ENCODE measurements at places on chromosomes 5 and 9. TPM values are rescaled to one million over a fixed set of nuclear protein-coding genes. Genes with fewer than 3 reads are reported as not detected.

The CD72 gene
- total RNA-seq, result 1.1 TPM

The ADGRD2 gene
- not detected for total RNA-seq

The C5 gene
- 3.0 TPM for total RNA-seq

The ADCY2 gene
- 0.36 TPM for total RNA-seq

- no peak for DNase-seq
- H3K27me3 ChIP-seq, result peaks cover 20% of the 10 kb centered on the region
- H3K4me3 ChIP-seq, result no peak overlapping the region
- no peaks in the 10 kb centered on the region for H3K4me1 ChIP-seq
- H3K27ac ChIP-seq, result no peak overlapping the region
- H3K36me3 ChIP-seq, result no peaks in the 10 kb centered on the region
Observed at GRCh38 chr5:174505621-174506020, 218.8 kb upstream of the MSX2 start.

DNA sequence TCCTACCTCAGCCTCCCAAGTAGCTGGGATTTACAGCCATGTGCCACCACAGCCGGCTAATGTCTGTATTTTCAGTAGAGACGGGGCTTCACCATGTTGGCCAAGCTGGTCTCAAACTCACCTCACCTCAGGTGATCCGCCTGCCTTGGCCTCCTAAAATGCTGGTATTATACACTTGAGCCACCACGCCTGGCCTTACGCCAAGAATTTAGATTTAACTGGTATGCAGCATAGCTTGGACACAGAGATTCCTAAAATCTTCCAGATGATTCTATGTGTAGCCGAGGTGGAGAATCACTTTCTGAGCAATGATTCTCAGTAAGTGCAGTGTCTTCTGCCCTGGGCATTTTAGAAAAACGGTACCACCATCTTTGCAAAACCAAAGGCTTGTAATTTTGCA is 74.1 kb downstream of the HABP4 start:
- no peak overlapping the region for H3K4me3 ChIP-seq
- H3K4me1 ChIP-seq, result peaks cover 30% of the 10 kb centered on the region
- no peaks in the 10 kb centered on the region for H3K27me3 ChIP-seq
- peaks cover 9% of the 10 kb centered on the region for H3K36me3 ChIP-seq

- H3K4me3 ChIP-seq, result no peak overlapping the region
- peaks cover 14% of the 10 kb centered on the region for H3K4me1 ChIP-seq
- no peaks in the 10 kb centered on the region for H3K27me3 ChIP-seq
- H3K36me3 ChIP-seq, result no peaks in the 10 kb centered on the region
Observed at GRCh38 chr9:89405826-89406225, 87.5 kb downstream of the SECISBP2 start.

DNA sequence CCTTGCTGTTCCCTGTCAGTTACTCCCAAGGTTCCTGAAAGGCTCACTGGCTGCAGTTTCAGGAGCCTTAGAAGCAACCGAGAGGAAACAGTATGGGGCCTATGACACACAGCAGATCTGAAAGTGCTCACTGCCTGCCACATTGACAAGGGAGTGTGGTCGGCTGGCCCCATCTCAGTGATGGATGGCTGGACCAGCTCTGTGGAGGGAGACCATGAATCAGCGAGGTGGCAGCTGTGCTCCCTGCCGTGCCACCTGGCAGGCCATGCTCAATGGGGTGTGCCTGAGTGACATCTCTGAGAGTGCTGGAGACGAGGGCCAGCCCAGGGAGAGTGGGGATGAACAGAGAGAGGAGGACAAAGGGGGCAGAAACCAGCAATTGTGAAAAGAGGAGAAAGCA is 49.1 kb downstream of the DOCK2 start:
- no peak overlapping the region for H3K4me3 ChIP-seq
- H3K36me3 ChIP-seq, result peaks cover 2% of the 10 kb centered on the region
- no peak for DNase-seq
- no peaks in the 10 kb centered on the region for H3K4me1 ChIP-seq
- no peak overlapping the region for H3K27ac ChIP-seq

- H3K4me3 ChIP-seq, result no peak overlapping the region
- peaks cover 30% of the 10 kb centered on the region for H3K4me1 ChIP-seq
- H3K27me3 ChIP-seq, result no peaks in the 10 kb centered on the region
- peak overlapping the region; percentile 28 for H3K27ac ChIP-seq
- DNase-seq, result no peak
Observed at GRCh38 chr5:17315710-17316221, 98.3 kb downstream of the BASP1 start.

- H3K36me3 ChIP-seq, result no peaks in the 10 kb centered on the region
- H3K27ac ChIP-seq, result no peak overlapping the region
- H3K27me3 ChIP-seq, result no peaks in the 10 kb centered on the region
Observed at GRCh38 chr5:66891184-66891925, 295.2 kb downstream of the MAST4 start.

DNA sequence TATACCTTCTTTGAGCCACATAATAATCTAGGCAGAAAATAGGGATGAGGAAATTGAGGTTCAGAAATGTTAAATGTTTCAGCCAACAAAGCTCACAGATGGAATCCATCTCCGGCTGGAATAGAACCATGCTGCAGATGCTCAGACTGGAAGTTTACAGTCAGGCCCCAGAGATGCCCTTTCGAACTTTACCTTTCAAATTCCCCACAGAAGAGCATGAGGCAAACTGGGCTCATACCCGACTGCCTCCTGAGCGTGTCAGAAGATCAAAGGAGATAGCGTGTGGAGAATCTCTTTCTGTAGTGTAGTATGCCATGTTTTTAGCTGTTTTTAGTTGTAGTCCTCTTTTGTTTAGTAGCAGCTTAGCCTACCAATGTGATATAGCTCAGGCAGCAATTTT is 72.0 kb upstream of the DAP start:
- DNase-seq, result no peak
- H3K27ac ChIP-seq, result no peak overlapping the region
- no peak overlapping the region for H3K4me3 ChIP-seq
- H3K27me3 ChIP-seq, result peaks cover 2% of the 10 kb centered on the region

DNA sequence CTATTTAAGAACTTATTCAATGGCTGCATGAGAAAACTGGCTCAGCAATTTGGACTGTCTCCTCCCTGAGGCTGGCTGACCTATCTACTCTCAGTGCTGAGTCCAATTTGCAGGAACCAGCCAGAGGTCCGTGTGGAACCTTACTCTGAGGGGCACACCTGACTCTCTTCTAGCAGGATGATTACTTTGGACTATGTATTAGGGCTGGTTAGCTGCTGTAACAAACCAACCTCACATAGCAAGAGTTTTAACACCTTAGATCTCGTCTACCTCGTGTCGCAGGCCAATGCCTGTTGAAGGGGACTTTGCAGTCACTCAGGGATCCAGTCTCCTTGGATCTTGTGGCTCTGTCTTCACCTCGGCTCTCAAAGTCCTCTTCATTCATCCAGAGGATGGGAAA is 3.4 kb upstream of the FAM193B start:
- H3K27ac ChIP-seq, result no peak overlapping the region
- no peak for DNase-seq
- H3K27me3 ChIP-seq, result no peaks in the 10 kb centered on the region
- H3K36me3 ChIP-seq, result peaks cover under 1% of the 10 kb centered on the region
- H3K4me3 ChIP-seq, result no peak overlapping the region
- peaks cover 25% of the 10 kb centered on the region for H3K4me1 ChIP-seq

- peaks cover 23% of the 10 kb centered on the region for H3K36me3 ChIP-seq
- no peak overlapping the region for H3K4me3 ChIP-seq
- DNase-seq, result no peak
- no peaks in the 10 kb centered on the region for H3K4me1 ChIP-seq
- no peak overlapping the region for H3K27ac ChIP-seq
Observed at GRCh38 chr5:141934099-141934844, 10.6 kb downstream of the DELE1 start.

DNA sequence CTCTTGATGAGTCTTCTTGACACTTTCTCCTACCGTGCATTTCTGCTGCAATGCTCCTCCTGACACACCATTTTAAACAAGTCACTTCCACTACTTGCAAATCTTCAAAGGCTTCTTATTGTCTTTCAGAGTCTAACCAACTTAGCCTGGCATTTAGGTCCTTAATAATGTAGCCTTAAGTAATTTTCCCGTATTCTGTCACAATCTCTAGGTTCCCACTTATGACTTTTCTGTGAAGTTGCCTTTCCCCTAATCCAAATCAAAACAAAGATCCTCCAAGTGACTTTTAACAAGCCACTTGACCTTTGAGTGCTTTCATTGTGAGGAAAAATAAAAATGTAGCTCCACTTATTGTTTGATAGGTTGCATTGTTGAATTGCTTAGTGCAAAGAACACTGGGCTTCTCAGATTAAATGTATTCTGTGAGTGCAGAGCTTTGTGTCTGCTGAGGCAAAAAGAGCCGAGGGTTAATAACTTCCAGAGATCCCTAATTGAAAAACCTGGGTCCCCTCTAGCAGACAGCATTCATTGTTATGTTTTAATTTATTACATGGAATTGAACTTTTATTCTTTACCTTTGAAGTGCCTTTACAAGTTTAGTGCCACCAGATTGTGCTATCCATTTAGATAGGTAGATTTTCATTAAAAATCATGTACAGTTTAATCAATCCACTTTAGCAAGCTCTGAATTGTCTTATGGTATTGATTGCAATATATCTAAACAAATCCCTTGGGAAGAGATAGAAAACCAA is 341.7 kb upstream of the TYRP1 start:
- no peak overlapping the region for H3K27ac ChIP-seq
- H3K4me1 ChIP-seq, result no peaks in the 10 kb centered on the region
- no peaks in the 10 kb centered on the region for H3K36me3 ChIP-seq
- no peak overlapping the region for H3K4me3 ChIP-seq

GRCh38 chr5:170420806-170421412 is 31.7 kb upstream of the KCNMB1 start:
- peaks cover 32% of the 10 kb centered on the region for H3K27me3 ChIP-seq
- no peak overlapping the region for H3K27ac ChIP-seq
- peaks cover 1% of the 10 kb centered on the region for H3K36me3 ChIP-seq

GRCh38 chr5:134539732-134540131 is 14.3 kb downstream of the JADE2 start:
- no peaks in the 10 kb centered on the region for H3K27me3 ChIP-seq
- H3K4me3 ChIP-seq, result no peak overlapping the region
- no peak for DNase-seq

DNA sequence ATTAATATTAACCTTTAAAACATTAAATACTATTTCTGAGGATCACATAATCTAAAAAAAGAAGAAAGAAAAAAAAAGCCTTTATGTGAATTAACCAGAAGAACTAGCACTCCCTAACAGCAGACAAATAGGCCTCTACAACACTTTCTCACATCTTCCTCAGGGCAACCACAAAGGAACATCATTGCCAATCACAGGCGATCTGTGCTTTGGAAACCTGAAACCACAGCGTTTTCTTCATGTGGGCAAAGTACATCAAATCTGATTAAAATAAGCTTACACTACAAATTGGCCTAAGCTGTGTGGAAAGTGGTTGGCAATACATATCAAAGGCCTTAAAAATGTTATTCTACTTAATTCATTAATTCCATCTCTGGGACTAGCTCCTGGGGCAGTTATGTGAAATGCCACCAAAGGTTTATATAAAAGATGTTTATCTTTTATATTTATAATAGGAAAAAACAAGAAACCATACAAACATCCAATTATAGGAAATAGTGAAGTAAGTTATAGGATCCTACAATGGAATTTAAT is 184.8 kb upstream of the TBCA start:
- peaks cover 17% of the 10 kb centered on the region for H3K27me3 ChIP-seq
- no peaks in the 10 kb centered on the region for H3K36me3 ChIP-seq
- no peak overlapping the region for H3K4me3 ChIP-seq
- H3K4me1 ChIP-seq, result no peaks in the 10 kb centered on the region
- no peak for DNase-seq

- H3K27ac ChIP-seq, result no peak overlapping the region
Observed at GRCh38 chr5:137344723-137345322, 154.3 kb downstream of the SPOCK1 start.

DNA sequence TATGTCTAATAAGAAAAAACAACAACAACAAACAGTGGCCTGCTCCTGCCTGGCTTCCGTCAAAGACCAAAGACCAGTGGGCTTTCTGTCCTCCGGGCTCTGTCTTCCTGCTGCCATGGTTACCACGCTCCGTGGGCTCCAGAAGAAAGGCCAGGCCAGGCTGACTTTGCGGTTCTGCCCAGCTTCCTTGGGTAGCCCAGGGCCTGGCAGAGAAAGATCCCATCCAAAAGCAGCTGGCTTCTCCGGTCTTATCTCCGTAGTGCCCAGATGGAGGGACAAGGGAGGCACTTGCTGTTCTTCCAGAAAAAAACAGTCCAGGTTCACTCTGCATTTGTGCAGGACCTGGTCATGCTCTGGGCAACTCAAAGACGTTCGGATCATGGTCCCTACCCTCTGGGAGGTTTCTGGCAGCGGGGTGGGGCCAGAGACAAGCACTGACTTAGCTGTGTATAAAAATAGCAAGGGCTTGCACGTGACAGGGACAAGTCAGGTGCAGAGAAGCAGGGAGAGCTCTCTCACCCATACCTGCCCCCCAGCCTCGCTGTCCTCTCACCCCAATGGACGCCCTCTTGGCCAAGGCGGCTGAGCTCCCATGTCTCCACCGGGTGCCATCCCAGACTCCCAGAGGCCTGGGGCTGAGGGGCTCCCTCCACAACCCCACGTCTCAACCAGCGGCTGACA is 212.2 kb downstream of the C9orf50 start:
- DNase-seq, result no peak
- peaks cover 2% of the 10 kb centered on the region for H3K36me3 ChIP-seq
- no peak overlapping the region for H3K4me3 ChIP-seq
- peaks cover 7% of the 10 kb centered on the region for H3K4me1 ChIP-seq
- H3K27ac ChIP-seq, result no peak overlapping the region

DNA sequence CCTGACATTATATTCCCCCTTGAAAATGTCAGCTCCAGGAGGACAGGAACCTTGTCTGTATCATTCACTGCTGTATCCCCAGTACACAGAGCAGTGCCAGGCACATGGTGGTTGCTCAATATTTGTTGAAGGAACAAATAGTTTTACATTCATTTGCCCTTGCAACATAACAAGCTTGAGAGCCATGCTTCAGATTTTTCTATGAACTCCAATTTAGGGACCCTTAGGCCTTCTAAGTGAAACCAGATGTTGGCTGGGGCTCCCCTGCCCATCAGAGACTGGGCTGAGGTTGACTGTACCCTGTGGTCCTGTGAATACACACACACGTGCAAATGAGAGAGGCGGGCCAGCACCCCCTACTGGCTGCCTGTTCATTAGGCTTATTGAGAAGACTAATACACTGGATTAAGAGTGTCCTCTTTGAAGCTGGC is 214.9 kb upstream of the WWC1 start:
- no peak for DNase-seq
- peaks cover 2% of the 10 kb centered on the region for H3K27me3 ChIP-seq
- no peak overlapping the region for H3K4me3 ChIP-seq
- peaks cover 14% of the 10 kb centered on the region for H3K4me1 ChIP-seq
- H3K36me3 ChIP-seq, result no peaks in the 10 kb centered on the region
- no peak overlapping the region for H3K27ac ChIP-seq

GRCh38 chr5:132466433-132467286 is 23.9 kb downstream of the IRF1 start:
- peak overlapping the region; percentile 45 for H3K27ac ChIP-seq
- H3K4me3 ChIP-seq, result no peak overlapping the region
- H3K36me3 ChIP-seq, result peaks cover 3% of the 10 kb centered on the region
- peak; percentile 81 for DNase-seq
- peaks cover 59% of the 10 kb centered on the region for H3K4me1 ChIP-seq

Data from chondrocyte (in vitro differentiated cells).